ENCODE measurements at places on chromosomes 5 and 9.

DNA sequence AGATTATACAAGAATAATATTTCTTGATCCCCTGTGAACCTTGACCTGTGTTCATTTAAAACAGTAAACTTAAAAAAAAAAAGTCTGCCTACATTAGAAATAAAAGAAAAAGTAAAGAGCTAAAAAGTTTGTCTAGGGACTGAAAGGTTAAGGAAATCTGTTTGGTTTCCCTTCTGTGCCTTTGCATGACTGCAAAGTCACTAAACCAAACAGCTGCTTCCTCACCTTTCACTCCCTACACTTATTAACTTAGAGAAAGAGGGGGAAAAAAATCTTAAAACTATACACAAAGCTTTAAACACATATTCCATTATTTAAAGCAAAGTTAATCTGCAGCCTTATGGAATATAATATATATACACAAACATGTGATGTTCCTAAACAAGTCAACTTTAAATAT is 65.1 kb downstream of the ZFR start:
- no peak for DNase-seq

DNA sequence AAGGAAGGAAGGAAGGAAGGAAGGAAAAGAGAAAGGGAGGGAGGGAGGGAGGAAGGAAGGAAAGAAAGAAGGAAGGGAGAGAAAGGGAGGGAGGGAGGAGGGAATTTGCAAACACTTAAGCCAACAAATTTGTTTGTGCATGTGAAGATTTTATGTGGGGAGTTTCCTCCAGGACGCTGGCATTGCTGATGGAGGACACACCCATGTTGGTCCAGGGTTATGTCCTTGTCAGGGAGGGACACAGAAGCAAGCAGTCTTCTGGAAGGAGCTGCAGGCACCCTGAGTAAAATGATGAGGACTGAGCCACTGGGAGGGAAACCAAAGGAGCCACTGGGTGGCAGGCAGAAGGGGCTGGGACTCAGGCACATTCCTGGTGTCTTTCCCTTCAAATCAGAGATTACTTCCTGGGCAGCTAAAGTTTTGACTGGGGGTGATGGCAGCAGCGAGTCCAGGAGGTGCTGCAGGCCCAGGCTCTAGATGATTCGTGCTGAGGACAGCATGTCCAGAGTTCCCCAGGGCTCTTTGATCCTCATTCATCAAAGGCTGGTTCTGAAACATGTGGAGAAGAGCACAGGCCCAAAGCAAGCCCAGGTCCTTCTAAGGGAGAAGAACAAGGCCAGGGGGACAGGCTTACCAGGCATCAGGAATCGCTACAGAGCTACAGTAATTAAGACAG is 109.2 kb downstream of the PAX5 start:
- no peak for DNase-seq

DNA sequence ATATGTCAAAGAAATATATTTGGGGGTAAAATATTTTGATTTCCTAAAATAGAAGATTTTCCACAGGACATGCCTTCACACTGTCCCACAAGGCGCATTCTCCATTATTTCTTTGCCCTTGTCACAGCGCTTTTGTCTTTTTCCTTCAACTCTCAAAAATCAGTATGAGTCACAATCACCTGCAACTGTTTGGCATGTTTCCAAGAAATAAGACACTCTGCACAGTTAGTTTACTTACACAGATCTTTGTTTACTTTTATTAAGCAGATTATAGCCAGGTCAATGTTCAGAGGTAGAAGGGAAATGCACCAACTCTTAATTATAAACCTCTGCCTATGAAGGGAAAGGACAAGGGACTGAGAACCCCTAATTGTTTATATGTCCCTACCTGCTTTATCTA is 9.5 kb downstream of the CEMIP2 start:
- no peak for DNase-seq

DNA sequence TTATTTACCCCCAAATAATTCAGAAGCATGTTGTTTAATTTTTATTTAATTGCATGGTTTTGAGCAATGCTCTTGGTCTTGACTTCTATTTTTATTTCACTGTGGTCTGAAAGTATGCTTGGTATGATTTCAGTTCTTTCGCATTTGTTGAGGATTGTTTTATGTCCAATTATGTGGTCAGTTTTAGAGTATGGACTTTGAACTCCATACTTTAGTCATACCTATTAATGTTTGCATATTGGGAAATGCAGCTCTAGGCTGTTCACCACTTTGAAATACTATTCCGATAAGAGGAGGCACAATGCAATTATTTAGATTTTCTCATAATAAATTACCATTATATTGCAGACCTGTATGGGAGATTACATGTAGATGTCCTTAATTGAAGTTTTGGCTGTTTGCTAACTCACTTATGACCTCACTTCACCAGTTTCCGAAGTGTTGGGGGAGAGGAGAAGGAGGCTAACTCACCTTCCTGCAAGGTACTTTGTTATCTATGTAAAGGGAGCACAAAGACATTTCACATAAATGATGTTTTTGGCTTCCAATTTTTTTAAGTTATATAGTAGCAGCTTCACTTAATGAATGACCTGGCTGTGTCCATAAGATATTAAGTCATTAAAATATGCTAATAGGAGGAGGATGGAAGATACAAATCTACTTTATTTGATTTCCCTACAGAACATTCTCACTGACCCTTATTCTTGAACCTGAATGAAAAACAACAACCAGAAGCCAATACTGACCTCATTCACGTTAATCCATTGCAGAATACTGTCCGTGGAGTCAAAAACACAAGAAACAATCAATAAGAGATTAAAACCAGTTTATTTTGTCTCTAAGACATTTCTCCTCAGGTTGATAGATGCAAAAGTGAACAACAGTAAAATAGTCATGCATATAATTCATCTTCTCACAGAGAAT is 970.3 kb upstream of the ARRDC3 start:
- no peak for DNase-seq

- DNase-seq = no peak
These were observed 1.9 kb upstream of the HINT2 start for GRCh38 chr9:35816708-35817107.

- no peak for DNase-seq
These were observed 37.6 kb upstream of the ANGPTL2 start for GRCh38 chr9:127159949-127160610.

- DNase-seq = no peak
These were observed 137.6 kb upstream of the DAPK1 start for GRCh38 chr9:87359958-87360601.
